Forelimb muscle (tissue), 1 donor: ENCODE measurements at places on chromosomes 2 and 18.

- DNase-seq: no peak
Observed at GRCh38 chr2:136381722-136382633, 264.0 kb upstream of the CXCR4 start.

GRCh38 chr2:219422952-219423534, 4.9 kb downstream of the DES start:
- DNase-seq: no peak

GRCh38 chr18:63146828-63147409, 172.7 kb downstream of the BCL2 start:
- no peak for DNase-seq

- DNase-seq: no peak
Observed at GRCh38 chr2:102061286-102061699, 69.5 kb downstream of the IL1R2 start.

DNA sequence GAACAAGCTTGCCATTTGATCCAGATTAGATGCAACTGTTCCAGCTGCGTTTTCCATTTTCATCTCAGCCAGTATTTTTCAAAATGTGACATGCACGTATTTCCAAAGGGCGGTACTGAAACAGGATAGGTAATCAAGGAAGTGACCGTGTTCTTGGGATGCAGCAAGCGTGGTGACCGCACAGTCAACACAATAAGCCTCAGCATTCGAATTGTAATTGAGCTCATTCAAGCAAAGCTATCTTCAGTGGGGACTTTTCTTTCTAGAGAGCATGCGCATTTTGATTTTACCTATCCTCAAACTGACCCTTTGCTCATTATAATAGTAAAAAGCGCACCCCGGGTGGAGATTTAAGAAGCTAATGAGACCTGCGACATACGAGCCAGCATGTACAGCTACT, 3.4 kb upstream of the ALPP start:
- DNase-seq: no peak
